ENCODE measurements at places on chromosomes 4 and X. TPM values are rescaled to one million over a fixed set of nuclear protein-coding genes. Genes with fewer than 3 reads are reported as not detected.

- DNase-seq = peak; percentile 64
These were observed 11.8 kb upstream of the HSD17B10 start for GRCh38 chrX:53445977-53446376.

- no peak for DNase-seq
These were observed 2.7 kb downstream of the ENPP6 start for GRCh38 chr4:184214931-184215330.

DNA sequence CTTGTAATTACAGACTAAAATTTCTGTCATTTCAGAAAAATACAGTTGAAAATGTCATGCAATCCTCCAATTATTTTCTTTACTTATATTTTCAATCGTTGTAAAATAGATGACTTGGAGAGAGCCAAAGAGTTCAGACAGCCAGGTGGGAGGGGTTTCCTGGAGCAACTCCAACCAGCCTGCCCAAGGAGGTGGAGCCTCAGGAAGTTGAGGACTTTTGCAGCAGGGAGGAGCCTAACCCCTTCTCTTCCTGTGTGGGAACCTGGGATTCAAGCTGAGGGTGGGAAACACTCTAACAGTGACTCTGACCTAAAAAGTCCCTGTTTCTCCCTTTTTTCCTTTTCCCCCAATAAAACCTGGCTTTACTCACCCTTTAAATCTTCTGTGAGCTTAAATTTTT lies 72.2 kb upstream of the GABRG1 start:
- no peak for DNase-seq

Gene UGT2A1
- total RNA-seq = not detected

DNA sequence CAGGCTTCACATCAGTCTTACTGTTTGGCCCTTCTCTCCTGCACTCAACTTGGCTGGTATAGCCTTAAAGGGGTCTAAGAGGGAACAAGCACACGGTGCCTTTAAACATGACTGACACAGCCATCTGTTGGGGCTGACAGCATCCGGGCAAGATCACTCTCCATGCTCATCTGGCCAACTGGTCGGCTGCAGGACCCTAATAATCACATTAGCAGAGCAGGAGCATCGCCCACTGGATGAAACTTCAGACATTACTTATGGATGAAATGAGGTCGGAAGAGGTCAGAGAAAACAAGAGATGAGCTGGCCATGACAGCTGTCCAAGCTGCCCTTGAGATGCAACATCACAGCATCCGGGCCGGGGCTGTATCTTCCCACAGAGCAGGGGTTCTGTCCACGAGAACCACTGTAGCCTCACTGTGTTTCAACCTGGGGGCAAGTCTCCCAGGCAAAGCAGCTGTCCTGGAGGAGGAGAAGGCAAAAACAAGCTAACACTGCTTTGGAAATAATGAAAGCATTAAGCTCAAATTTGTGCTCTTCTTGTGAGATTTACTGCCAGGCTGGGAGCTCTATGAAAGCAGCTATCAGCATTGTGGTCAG lies 94.4 kb upstream of the TTC29 start:
- no peak for DNase-seq

GRCh38 chr4:123353656-123354055 lies 42.9 kb upstream of the SPRY1 start:
- no peak for DNase-seq

Gene CCDC160
- total RNA-seq = not detected

- DNase-seq = no peak
These were observed 139.4 kb upstream of the TENM3 start for GRCh38 chr4:182103614-182104319.

Gene RAB40AL
- total RNA-seq = 0.37 TPM

- peak; percentile 36 for DNase-seq
These were observed 18.3 kb downstream of the GAB3 start for GRCh38 chrX:154732421-154733065.

GRCh38 chr4:59537246-59537886 lies 1662.8 kb upstream of the ADGRL3 start:
- no peak for DNase-seq

Gene L1CAM
- 7.5 TPM for total RNA-seq

GRCh38 chrX:50705042-50705441 lies 109.0 kb downstream of the SHROOM4 start:
- DNase-seq = no peak

- no peak for DNase-seq
These were observed 783.5 kb downstream of the PCDH18 start for GRCh38 chr4:136748773-136749172.

DNA sequence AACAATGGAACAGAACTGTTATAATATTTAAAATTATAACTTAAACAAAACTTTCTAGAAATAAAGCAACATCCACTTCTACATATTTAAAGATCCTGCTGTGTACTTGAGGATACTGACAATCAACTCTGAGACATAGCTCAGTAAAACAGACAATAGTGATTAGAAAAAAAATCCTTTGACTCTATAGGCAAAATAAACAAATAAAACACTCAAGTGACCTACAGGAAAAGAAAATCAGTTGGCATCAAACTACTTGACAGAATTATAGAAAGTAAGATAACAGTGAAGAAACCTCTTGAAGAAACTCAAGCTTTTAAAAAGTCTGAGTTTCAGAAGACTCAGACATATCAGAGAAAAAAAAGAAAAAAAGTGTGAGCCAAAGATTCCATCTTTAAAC lies 55.9 kb upstream of the THOC2 start:
- DNase-seq = no peak

Gene NEIL3
- total RNA-seq = 35.2 TPM

Gene LIN54
- 40.2 TPM for total RNA-seq

DNA sequence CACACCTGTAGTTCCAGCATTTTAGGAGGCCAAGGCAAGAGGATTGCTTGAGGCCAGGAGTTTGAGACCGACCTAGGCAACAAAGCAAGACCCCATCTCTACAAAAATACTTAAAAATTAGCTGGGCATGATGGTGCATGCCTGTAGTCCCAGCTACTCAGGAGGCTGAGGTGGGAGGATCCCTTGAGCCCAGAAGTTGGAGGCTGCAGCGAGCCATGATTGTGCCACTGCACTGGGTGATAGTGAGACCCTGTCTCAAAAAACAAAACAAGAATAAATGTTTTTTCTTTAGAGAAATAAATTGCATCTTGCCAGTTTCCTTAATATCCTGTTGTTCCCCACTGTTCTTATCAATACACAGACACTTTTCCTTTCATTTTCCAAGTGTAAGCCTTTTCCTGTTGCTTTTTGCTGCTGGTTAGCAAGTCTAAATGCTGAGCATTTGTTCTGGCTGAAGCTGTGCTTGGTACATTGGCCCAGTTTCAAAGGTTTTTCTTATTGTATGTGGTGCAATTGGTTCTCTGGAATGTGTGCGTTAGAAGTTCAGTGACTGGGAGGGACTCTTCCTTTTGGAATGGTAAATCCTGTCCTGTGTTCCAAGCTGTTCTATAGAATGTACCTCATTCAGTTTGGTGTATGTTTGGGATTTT lies 98.2 kb downstream of the AFF1 start:
- DNase-seq = no peak

DNA sequence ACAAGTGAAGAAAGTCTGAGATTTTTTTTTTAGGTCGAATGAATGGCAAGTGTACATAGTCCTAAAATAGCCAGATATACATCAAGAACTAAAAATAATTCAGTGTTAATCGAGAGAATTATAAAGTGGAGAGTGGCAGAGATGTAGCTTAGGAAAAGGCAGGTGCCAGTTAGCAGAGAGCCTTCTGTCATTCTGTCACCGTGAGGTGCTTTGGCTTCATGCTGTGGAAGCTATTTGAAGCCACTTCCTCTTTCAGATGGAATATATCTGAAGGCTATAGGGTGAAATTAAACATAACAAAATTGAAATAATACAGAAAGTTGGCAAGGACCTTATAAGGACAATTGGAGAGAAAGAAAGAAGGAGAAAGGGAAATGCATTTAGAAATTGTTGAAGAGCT lies 756.3 kb downstream of the CCSER1 start:
- no peak for DNase-seq

DNA sequence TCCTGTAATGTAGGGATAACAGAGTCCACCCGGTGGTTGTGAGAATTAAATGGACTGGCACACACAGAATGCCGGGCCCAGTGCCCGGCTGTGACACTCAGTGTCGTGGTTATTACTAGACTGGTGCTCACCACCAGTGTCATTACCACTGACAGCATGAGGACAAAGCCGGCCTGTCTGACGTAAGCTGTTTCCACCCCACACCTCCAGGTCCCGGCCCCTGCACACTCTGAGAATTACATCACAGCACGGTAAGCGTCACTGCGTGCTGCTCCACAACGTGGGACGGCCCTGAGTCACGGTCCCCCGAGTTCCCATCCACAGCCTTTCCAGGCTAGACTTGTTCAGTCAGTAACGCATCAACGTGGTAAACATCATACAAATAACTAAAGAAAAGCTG lies 22.9 kb downstream of the FAT1 start:
- DNase-seq = no peak

- no peak for DNase-seq
These were observed 36.5 kb upstream of the GLRA3 start for GRCh38 chr4:174865418-174865985.

DNA sequence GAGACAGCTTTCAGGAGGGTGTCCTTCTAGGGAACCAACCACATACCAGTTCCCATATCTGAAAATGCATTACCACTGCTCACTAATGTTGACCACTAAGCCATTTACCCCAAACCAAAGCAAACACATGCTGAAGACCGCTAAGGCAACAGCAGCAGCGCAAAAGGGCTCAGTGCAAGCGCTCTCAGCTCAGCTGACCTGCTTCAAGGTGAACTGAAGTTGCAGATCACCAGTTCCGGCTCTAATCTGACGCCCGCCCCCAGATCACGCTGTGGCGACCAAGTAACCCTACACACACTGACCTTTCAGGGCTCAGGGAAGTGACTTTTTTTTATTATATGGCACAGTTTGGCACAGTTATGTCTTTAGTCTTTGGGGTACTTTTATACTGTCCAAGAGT lies 5.8 kb downstream of the MECP2 start:
- peak; percentile 27 for DNase-seq

Gene DSPP
- total RNA-seq = not detected

DNA sequence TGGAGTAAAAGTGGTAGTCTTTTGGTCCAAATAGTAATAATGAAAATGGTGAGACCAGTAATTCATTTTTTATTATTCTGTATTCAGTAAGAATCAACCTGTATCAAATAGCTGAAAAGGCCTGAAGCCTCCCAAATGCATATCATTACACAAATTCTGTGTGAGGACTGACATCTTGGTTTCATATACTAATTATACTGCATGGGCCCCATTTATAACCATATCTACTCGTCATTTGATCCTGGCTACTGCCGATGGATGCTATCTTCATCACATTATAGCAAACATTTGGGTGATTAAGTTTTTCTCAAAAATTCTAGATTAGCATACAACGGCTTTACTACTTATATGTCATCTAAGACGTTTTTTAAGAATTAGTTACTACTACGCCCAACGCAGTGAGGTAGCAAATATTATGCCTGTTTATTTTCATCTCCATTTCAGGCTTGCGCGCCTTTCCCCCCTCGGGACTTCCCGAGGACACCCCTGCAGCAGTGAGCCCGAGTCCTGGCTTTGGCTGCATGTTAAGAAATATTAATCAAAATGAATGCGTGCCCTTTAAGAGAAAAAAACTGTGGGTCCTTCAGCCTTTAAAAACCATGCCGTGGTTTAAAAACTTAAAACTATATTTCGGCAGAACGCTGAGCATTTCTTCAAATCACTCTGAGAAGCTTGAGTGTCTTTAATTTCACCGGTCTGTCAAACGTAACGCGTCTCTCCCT lies 814 bp upstream of the MMAA start:
- peak; percentile 30 for DNase-seq

DNA sequence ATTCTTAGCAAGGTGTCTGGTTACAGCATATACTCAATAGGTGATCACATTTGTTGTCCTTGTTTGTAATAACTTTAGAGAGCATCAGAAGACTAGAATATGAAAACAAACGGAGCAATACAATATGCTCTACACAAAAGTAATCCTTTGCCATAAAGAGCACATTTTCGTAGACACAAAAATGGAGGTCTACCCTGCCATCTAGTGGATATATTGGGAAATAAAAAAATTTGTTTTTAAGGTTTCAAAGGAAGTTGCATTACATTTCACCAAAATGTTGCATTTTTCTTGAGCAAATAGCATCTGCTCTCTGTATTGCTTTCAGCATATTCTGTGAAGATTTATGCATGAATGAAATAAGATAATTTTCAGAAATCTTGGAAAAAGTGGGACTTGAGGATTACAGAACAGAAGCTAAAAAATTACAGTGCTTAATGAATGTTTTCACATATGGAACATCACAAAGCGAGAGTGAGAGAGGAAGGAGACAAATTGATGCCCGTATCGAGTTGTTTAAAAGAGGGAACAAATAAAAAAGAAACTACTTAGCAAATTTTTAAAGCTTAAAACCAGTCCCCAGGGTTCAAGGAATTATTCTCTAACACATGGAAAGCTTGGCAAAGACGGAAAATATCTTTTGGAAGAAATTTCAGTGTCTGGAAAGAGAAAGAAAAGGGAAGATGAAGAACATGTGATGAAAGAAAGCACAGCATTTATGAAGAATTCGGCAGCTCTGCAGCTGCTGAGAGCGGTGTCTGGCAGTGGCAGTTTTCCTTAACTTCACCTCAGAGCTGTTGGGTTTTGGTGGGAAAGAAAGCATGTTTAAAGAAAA lies 390.1 kb downstream of the ANKRD50 start:
- DNase-seq = no peak

Gene PABPC1L2B
- total RNA-seq = not detected

GRCh38 chrX:136627409-136627808 lies 20.5 kb upstream of the CD40LG start:
- peak; percentile 56 for DNase-seq

DNA sequence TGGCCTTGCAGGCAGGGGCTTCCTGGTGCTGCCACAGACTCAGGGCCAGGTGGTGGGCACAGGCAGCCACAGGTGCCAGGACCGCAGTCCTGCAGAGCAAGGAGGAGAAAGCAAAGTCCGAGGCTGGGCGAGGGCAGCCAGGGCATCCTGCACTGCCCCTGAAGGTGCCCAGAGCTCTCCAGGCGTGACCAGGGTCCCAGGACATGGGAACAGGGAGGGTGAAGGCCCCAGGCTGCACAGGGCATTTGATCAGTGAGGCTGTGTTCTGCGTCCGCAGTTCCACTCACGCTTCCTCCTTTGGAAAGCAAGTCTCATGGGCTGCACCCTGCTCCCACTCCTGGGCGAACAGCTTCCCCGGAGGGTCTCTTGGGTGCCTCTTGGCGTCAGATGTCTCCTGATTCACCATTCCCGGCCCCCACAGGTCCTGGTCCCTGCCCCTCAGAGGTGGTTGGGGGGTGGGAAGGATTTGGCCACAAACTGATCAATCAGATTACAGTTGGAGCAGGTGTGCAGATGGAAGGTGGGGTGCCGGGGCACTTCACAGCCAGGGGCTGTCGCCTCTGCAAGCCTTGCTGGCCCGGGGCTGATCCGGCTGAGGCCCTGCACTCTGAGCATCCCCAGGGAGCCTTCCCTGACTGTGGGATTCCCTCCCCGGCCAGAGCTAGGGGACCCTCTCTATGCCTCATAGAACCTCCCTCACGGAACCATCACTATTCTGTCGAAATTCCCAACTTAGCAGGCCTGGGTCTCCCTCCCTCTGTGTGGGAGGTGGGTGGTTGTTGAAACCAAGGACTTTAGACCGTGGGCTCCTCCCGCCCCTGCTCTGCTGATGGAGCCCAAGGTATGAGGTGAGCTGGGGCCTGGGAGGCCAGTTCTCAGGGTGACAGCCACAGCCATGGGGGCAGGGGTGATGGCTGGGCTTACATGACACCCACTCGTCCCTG lies 3.3 kb downstream of the SH3TC1 start:
- DNase-seq = no peak

Gene SCD5
- 2.9 TPM for total RNA-seq
